ENCODE measurements at places on chromosomes 11 and 22.

GRCh38 chr22:47120399-47120798, 357.9 kb downstream of the TBC1D22A start:
- DNase-seq = no peak

GRCh38 chr11:120228794-120229384, 11.1 kb upstream of the POU2F3 start:
- DNase-seq = no peak

DNA sequence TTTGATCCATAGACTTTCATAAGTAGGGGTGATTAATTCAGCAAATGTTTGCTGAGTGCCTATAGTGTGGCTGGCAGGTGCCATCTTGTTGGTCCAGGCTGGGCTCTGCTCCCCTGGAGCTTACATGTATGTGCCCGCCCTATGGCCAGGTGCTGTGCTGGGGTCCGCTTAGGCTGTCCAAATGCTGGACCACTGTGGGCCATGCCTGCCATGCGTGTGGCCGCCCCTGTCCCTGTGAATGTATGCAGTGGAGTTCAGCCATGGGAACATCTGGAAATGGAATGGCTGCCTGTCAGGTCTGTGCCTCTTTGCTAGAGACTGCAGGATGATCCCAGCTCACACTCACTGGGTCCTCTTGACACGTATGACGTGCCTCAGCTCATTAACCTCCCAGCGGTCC, 594.6 kb downstream of the TBC1D22A start:
- DNase-seq = no peak

DNA sequence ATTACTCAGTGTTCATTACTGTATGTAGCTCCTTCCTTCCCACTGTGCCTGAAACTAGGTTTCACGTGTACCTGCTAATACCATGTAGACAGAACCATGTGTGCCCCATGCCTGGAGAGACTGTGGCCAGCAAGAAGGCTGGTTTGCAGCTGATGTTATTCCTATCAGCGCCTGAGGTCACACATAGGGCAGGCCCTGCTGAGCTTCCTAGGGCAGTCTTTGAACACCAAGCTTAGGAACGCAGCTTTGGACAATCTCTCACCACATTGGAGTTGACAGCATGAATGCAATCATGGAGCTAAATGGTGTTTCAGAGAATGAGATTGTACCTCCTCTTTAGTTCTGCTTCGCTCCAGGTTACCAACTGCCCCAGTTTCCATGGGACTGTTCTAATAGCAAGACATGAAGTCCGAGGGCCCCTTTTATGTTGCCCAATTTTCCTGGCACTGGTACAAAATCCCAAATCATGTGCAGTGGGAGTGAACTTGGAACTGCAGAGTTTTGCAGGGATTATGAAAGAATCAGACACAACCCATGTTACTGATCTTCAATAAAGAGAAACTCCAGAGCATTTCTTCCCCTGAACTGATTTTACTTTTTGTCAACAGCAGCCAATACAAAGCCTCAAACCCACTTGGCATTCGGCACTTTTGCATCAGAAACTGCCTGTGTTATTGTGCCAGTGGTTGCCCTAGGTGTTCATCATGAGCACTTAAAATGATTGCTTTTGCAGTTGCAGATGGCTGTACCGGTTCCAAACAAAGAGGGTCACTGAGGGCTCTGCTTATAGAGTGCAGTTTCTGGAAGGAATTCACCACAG, 154.2 kb upstream of the TTC12 start:
- no peak for DNase-seq

DNA sequence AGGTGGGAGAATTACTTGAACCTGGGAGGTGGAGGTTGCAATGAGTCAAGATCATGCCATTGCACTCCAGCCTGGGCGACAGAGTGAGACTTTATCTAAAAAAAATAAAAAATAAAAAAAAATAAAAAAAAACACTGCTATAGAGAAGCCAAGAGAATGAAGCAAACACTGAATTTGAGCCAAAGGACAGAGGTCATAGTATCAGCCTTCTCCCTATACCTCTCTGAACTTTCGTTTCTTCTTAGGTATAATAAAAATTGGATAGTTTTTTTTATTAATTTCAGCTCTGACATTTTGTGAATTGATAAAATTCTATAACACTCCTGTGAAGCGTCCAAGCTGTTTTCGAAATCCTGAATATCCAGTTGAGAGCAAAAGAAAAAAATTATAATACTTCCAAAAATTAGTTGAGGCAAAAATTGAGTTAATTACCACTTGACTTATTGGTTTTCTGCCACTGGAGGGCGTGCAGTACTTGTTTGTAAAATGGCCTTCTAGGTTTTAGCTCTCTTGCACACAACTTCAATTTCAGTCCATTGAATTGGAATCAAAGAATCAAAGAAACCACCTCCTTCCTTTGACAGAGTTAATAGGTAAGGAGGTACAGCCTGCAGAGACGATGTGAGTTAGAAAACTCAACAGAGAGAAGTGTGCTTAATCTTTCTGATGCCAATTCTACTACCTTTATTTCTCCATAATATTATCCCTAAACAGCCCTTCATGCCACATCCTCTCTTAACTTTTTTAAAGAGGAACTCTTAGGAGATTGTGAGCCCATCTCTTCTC, 143.2 kb downstream of the BBOX1 start:
- peak; percentile 62 for DNase-seq

- DNase-seq = no peak
These were observed 13.0 kb upstream of the SLC39A13 start for GRCh38 chr11:47395223-47396048.

GRCh38 chr11:777288-778255, at the start of gene GATD1:
Gene GATD1 (minus strand): TSS chr11:777487. CDS start chr11:777462, 25 bp downstream.
- DNase-seq = peak; percentile 69

Measured in fibroblast of skin of left quadriceps (primary cell).